ENCODE measurements at places on chromosomes 6 and 20.

DNA sequence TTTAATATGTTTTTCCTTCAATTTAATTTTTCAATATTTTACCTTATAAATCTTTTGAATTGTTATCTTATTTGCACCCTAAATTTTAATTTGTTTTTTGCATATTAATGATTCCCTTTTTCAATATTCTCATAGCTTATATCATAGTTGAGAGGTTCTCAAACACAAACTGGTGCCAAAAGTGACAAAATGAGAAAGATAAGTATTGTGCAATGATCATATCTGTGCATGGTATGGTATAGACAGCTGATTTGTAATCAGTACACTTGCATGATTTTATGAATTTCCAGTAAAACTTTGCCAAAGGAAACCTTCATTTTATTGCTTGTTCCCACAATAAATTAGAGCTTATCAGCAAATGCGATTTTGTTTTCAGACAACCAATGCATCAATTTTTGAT, 161.0 kb upstream of the HDAC2 start:
- no peak for DNase-seq

DNA sequence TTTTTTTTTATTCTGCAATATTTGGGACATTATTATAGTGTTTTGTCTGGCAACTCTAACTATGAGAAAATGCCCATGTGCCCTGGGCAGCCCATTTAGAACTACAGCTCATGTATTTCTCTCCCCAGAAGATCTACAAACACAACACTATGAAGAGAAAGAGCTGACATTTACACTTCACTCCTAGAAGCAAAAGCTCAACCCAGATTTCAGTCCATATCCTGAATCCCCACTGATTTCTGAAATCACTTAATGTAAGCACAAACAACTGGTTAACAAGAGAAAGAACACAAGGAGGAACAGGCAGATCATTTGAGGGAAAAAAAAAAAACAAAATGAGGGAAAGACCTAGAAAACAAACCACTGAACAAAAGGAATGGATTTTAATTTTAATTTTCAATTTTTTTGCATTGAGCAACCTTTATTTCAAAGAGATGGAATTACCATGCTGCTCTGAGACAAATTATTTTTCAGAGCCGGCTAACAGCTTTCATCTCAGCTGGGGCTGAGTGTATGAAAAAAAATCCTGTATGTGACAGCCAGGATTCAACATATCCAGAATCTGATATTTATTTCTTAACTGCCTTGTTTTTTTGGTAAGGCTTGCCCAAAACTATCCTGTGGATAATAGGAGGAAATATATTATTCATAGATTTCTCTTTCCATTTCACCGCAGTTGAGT, 32.5 kb downstream of the KIAA0319 start:
- no peak for DNase-seq

- DNase-seq: no peak
Measured at GRCh38 chr6:1113916-1114540, 197.9 kb upstream of the FOXQ1 start.

GRCh38 chr20:14418376-14418775, 81.0 kb upstream of the FLRT3 start:
- no peak for DNase-seq

- DNase-seq: peak; percentile 59
Measured at GRCh38 chr20:61092251-61092650, 159.8 kb upstream of the CDH4 start.

- no peak for DNase-seq
Measured at GRCh38 chr6:117263353-117263927, 1.9 kb upstream of the VGLL2 start.

- no peak for DNase-seq
Measured at GRCh38 chr6:45538641-45539547, 161.2 kb upstream of the SUPT3H start.

- no peak for DNase-seq
Measured at GRCh38 chr6:130824978-130825694, 2.1 kb upstream of the SMLR1 start.

- no peak for DNase-seq
Measured at GRCh38 chr6:8066108-8066507, 1.9 kb upstream of the BLOC1S5 start.

- DNase-seq: no peak
Measured at GRCh38 chr20:24460712-24461111, 8.7 kb upstream of the SYNDIG1 start.

DNA sequence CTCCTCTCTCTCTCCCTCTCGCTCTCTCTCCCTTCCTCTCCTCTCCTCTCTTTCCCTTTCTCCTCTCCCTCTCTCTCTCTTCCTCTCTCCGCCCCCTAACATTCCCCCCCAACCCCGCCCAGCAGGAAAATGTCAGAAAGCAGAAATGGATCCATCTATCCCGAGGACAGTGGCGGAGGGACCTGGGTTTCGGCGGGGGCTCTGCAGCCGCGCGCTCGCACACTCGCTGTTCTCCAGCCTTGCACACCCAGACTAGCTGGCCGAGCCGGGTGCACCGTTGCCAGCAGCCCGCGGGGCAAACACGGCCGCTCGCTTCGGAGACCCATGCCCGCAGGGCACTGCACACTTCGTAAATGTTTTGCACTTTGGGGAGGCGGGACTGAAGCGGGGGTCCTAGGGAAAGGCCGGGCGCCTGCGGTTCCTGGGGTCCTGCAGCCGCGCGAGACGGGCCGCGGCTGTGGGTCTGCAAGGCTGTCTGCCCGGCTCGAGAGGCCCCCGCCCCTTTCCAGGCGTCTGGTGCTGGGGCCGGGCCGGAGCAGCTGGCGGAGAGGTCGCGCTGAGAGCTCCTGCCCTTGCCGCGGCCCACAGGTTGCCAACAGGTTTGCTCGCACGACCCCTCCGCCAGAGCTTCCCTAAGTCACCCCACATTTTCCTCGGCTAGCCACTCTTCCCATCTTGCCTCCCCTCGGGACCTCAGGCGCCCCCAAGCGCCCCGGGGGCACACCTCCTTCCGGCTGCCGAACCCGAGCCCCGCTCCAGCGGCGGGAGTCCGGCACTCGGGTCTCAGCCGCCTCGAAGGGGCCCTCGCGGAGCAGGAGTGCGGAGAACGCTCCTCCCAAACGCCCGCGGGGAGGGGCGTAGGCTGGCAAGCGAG, 818 bp upstream of the MDGA1 start:
- DNase-seq: peak; percentile 89

- DNase-seq: peak; percentile 93
Measured at GRCh38 chr6:30453508-30454116, 35.7 kb upstream of the HLA-E start.

- no peak for DNase-seq
Measured at GRCh38 chr6:6521961-6522482, 66.5 kb upstream of the LY86 start.

DNA sequence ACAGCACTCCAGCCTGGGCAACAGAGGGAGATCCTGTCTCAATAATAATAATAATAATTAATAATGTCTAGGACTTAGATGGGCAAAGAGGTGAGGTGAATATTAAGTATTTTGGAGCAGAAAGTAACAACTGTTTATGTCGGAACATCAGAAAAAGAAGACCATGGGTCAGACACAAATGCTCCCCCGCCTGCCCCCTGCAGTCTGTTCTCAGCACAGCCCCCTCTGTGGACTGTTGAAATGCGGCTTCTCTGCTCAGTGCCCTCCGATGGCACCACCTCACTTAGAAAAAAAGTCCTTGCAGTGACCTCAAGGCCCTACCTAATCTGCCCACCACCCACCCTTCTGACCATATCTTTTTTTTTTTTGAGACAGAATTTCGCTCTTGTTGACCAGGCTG, 5.2 kb upstream of the ETV7 start:
- DNase-seq: no peak

DNA sequence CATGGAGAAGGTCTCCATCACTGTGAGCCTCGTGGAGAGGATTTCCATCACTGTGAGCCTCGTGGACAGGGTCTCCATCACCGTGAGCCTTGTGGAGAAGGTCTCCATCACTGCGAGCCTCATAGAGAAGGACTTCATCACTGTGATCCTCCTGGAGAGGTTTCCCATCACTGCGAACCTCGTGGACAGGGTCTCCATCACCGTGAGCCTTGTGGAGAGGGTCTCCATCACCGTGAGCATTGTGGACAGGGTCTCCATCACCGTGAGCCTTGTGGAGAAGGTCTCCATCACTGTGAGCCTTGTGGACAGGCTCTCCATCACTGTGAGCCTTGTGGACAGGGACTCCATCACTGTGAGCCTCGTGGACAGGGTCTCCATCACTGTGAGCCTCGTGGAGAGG, 140.4 kb downstream of the ERMARD start:
- DNase-seq: no peak

DNA sequence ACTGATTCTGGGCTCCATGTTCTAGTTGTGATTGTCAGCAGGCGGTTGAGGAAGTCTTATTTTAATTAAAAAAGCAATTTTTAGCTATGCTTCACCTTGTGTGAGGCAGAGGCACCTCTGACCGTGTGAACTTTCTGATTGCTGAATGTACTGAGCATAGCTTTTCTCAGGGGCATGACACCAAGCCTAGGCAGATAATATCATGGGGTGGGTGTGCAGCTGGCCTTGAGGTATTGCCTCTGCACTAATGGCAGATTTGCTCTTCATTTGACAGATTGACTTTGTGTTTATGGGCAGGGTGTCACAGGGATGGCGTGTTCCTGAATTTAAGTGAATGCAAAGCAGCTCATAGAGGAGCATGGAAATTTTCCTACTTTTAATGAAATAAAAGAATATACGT, 19.6 kb downstream of the CTNNBL1 start:
- DNase-seq: no peak

GRCh38 chr6:20564269-20564668, 30.0 kb downstream of the CDKAL1 start:
- DNase-seq: no peak

GRCh38 chr20:49558826-49559225, 9.1 kb downstream of the PTGIS start:
- peak; percentile 2 for DNase-seq

DNA sequence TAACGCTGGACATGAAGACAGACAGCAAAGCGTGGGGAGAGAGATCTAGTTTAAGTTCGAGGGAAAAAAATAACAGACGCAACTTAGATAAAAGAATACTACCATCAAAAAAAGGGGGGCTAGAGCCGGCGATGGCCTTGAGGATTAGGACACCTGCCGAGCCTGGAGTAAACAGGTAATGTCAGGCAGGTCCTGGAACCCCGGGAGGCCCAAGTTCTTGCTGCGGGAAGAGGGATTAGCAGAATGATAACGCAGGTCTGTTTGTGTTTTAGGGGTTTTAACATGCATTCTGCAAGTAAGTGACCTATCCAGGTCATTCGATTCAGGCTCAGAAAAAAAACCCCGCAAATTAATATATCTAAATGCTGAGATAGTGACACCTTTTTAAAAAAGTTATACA, 754 bp upstream of the TMEM170B start:
- no peak for DNase-seq

GRCh38 chr20:25399037-25399430, 8.4 kb upstream of the ABHD12 start:
- DNase-seq: no peak

DNA sequence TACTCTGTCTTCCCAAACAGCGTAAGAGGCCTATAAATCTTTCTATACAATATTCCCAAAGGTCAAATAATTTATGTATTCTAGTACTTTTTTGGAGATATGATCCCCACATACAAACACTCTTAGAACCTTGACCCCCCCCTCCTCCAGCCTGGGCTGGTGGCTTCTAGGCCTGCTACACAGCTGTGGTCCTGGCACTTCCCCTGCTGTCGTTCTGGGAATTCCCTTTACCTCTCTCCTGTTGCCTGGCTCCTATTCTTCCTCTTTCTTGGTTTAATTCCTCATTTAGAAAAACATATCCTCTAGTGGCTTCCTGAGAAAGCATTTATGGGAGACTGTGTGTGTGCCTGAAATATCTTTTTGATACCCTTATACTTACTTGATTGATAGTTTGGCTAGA, 4.1 kb upstream of the TXLNB start:
- no peak for DNase-seq

- DNase-seq: no peak
Measured at GRCh38 chr6:152086223-152086873, 278.9 kb downstream of the ESR1 start.

GRCh38 chr6:170229851-170230519, 60.9 kb downstream of the DLL1 start:
- DNase-seq: no peak

GRCh38 chr6:70390067-70390466, 23.2 kb upstream of the FAM135A start:
- no peak for DNase-seq

GRCh38 chr6:151534576-151534975, 40.8 kb downstream of the CCDC170 start:
- no peak for DNase-seq

DNA sequence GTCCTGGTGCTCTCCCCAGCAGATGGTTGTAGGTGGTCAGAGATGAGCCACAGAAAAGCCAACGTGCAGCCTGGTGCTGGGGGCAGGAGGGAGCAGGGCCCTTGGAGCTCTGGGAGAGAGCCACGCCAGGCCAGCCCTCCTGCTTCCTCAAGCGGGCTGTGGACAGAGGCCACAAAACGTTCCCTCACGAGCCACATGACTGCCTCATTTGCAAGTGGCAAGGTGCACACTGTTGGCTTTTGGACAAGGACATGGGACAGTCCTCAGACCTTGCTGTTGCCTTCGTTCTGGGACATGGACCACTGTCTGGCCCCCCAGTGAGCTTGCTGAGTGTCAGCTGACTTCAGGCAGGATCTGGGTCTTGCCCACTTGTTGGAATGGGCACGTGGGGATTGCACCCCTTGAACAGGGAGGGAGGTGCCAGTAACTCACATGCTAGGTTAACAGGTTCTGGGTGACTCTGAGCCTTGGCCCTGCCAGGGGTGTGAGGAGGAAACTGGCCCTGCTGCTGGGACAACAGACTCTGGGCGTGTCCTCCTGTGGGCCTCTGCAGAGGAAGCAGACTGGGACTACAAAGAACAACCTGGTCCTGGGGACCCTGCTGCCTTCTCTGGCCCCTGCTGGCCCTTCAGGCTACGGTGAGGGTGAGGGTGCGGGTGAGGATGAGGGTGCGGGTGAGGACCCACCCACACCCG, 2.6 kb downstream of the SLCO4A1 start:
- DNase-seq: no peak

DNA sequence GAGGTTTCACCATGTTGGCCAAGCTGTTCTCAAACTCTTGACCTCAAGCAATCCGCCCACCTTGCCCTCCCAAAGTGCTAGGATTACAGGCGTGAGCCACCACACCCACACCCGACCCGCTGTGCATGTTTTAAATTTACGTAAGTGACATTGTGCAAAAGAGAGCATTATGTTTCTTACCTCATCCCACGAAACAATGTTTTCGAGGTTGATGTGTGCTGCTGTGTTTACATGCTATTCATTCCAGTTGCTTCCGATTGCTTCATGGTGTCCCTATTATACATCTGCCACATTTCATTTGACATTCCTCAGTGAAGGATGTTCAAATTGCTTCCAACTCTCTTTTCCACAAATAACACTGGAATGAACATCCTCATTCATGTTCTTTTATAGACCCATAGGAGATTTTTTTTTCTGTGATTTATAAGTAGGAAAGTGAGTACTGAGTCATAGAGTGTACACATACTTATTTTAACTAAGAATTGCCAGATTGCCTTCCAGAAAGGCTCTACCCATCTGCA, 403.9 kb upstream of the JARID2 start:
- DNase-seq: no peak

DNA sequence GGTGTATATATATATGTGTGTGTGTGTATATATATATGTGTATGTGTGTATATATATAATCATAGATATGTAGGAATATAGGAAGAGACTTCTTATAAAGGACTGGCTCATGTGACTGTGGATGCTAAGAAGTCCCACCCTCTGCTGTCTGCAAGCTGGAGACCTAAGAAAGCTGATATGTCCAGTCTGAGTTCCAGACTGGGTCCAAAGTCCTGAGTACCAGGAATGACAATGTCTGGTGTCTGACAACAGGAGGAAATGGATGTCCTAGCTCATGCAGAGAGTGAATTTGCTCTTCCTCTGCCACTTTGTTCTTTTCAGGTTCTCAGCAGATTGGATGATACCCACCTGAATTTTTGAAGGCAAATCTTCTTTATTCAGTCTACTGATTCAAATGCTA, 7.1 kb downstream of the ALDH5A1 start:
- no peak for DNase-seq
